ENCODE measurements at places on chromosomes 1 and 21.

DNA sequence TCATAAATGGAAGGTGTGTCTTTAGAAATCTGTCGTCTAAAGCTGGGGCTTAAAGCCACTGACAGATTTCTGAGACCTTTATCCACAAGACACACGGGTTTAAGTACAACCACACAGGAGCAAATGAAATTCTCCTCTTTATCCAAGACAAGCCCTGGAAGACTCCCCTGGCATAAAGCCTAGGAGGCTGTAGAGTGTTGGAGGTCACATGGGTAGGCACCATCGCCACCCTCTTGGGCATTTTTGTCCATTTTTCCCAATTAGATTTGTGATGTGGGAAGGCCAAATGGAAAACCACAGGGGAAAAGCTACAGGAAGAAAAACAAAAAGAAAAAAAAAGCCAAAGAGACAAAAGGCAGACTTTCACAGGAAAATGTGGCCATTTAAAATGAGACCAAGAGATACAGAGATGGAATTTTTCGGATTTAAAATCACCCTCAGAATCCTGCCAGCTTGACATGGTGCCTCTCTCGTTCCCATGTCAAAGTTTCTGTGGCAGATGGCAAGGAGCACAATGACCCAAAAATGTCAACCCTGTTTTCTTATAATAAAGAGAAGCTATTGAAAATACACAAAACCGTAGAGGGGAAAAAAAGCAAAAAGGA lies 91.9 kb downstream of the PLD5 start:
- DNase-seq, result no peak

DNA sequence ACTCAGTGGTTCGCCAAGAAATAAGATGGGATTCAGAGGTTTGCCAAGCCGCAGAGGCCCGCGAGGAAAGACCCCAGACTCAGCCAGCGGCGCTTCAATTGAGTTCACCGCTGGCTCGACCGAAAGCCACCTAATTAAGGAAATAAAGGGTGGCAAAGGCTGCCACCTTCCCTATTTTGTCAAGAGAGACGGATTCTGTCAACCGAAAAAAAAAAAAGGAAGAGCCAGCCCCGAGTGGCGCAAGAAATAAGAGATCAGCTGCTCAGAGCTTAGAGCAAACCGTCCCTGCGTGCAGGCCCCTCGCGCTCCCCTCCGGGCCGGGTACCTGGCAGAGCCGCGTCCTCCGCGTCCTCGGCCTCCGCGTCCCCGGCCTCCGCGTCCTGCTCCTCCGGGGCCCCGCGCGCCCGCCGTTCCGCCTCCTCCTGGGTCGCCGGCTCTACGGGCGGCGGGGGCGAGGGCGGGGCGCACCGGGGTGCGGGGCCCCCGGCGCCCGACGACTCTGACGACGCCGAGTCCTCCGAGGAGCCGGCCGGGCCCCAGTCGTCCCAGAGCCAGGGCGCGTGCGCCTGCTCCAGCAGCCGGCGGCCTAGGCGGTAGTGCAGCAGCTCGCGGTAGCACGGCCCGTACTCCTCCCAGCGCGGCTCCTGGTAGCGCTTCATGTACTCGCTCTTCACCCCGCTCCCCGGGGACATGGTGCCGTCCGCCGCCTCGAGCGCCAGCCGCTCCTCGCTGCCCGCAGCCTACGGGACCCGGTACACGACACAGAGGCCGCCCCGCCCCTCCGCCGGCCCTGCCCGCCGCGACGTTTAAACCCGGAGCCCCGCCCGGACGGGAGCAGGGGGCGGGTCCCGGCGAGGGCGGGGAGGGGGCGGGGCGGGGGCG lies 832 bp downstream of the CCSAP start:
- DNase-seq, result peak; percentile 76

DNA sequence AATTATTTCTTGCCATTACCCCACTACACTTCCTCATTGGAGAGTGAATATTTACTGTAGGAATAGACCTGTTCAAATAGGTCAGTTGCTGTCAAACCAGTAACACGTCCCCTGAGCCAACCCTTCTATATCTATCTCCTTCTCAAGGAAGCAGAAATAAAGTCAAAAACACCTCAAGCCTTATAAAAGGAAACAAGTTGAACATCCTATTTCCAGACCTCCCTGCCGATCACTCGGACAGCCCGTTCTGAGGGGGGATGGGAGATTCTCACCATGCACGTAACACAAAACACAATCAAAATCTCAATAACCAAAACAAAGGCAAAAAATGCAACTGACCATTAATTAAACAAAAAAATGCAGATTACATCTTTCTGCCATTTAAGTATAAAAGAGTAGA lies 121.5 kb upstream of the KRTAP19-8 start:
- no peak for DNase-seq

GRCh38 chr1:212915245-212916091 lies 34.9 kb upstream of the VASH2 start:
- no peak for DNase-seq

DNA sequence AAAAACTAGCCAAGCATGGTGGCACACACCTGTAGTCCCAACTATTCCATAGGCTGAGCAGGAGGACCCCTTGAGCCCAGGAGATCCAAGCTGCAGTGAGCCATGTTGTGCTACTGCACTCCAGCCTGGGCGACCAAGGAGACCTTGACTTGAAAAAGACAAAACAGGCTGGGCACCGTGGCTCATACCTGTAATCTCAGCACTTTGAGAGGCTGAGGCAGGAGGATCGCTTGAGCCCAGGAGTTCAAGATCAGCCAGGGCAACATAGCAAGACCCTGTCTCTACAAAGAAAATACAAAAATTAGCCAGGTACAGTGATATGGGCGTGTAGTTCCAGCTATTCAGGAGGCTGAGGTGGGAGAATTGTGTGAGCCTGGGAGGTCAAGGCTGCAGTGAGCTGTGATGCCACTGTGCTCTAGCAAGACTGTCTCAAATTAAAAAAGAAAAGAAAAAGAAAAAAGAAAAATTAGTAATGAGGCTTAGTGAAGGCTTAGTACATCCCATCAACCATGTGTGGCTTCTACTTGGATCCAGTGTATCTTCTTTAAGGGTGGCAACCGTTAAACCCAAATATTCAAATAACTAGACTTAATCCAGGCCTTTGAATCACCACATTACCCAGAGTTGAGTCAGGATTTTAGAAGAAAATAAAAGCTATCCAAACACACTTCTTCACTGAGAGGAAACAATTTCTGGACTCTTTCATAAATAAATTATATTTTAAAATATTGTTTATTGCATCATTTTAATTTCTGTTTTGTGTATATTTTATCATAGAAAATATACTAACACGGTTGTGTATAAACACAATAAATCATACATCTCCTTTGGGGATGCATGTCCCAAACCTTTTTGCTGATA lies 74.3 kb upstream of the RAB4A start:
- no peak for DNase-seq

- peak; percentile 8 for DNase-seq
Observed at GRCh38 chr1:17356387-17357026, 15.5 kb upstream of the PADI6 start.
